NCI-H774 (cell line): ENCODE measurements at places on chromosomes 7 and 10.

- DNase-seq: no peak
Observed at GRCh38 chr7:50985096-50985495, 202.4 kb upstream of the GRB10 start.

DNA sequence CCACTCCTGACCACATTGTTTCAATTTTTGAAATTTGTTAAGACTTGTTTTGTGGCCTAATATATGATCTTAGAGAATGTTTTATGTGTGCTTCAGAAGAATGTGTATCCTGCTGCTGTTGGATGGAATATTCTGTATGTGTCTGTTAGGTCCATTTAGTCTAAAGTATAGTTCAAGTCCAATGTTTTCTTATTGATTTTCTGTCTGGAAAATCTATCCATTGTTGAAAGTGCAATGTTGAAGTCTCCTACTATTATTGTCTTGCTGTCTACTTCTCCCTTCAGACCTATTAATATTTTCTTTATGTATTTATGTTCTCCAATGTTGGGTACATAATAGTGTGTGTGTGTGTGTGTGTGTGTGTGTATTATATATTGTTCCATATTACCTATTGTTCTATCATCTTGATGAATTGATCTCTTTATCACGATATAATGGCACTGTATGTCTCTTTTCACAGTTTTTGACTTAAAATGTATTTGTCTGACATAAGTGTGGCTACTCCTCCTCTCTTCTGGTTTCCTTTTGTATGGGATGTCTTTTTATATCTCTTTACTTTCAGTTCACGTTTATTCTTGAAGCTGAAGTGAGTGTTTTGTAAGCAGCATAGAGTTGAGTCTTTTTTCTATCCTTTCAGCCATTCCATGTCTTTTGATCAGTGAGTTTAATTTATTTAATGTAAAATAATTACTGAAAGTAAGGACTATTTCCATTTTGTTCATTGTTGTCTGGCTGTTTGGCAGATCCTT, 61.3 kb downstream of the AKR1D1 start:
- DNase-seq: no peak

DNA sequence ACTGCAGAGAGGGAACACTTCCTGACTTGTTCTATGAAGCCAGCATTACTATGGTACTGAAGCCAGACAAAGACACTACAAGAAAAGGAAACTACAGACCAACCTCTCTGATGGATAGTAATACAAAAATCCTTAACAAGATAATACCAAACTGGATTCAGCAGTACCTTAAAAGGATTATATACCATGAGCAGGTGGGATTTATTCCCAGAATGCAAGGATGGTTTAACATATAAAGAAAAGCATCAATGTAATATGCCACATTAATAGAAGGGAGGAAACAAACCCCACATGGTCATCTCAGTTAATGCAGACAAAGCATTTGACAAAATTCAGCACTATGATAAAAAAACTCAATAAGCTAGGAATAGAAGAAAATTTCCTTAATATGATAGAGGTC, 47.2 kb downstream of the EBLN1 start:
- no peak for DNase-seq

GRCh38 chr7:98079891-98080648, 26.6 kb upstream of the LMTK2 start:
- peak; percentile 20 for DNase-seq

GRCh38 chr7:10483671-10484070, 490.0 kb upstream of the PHF14 start:
- no peak for DNase-seq

- no peak for DNase-seq
Observed at GRCh38 chr7:118420888-118421287, 196.4 kb downstream of the ANKRD7 start.

- no peak for DNase-seq
Observed at GRCh38 chr10:8305876-8306652, 251.6 kb downstream of the GATA3 start.

GRCh38 chr10:103983367-103983911, 16.5 kb downstream of the SLK start:
- no peak for DNase-seq

- DNase-seq: no peak
Observed at GRCh38 chr10:7373039-7373438, 37.8 kb downstream of the SFMBT2 start.

- no peak for DNase-seq
Observed at GRCh38 chr10:99809931-99810615, 27.6 kb downstream of the ABCC2 start.

GRCh38 chr10:15737656-15738055, 17.9 kb upstream of the ITGA8 start:
- DNase-seq: no peak

DNA sequence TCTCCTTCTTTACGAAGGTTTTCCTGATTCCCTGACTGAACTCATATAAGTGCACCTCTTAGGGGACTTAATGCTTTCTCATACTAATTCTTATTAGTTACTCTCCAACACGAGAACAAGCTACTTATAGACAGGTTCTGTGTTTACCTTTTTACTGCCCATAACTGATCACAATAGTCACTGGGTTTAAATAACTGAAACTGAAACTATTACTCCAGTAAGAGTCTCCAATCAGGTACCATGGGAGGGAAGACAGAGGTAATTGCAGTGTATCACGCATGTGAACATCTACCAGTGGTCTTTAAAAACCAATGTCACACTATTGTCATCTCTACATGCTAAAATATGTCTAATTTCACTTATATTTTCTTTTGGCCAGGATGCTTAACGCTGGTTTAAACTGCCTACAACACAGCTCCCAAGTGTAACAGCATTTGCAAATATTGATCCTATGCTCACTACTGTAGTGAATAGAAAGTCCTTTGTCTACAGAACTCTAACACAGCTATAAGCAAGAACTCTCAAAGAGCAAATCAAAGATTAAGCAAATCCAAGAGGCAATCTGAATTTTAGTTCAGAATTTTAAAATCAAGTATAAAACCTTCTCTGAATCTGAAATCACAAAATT, 3.6 kb downstream of the GDI2 start:
- no peak for DNase-seq

- no peak for DNase-seq
Observed at GRCh38 chr7:108557191-108557590, 12.3 kb downstream of the THAP5 start.

GRCh38 chr10:73398024-73398423, 15.8 kb downstream of the ANXA7 start:
- no peak for DNase-seq

DNA sequence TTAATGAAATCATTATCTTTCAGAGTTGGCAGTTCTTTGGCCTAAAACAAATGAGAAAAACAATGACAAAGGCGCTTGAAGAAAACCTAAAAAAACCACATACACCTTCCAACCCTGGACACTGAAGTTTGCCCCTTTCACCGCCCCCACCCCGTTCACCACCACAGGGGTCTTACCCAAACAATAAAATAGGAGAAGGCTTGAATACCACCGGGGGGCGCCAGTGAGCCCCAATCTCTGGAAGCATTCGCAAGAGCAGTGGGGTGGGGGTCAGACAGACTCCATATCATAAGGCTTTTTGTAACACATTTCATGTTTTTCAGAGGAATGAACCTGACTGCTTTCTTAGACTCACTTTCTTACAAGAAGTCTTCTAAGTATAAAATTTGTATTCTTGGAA, 163.6 kb downstream of the PIP4K2A start:
- no peak for DNase-seq

- no peak for DNase-seq
Observed at GRCh38 chr10:1242975-1243374, 186.8 kb downstream of the WDR37 start.

GRCh38 chr10:125936331-125936730, 40.0 kb downstream of the FANK1 start:
- no peak for DNase-seq

DNA sequence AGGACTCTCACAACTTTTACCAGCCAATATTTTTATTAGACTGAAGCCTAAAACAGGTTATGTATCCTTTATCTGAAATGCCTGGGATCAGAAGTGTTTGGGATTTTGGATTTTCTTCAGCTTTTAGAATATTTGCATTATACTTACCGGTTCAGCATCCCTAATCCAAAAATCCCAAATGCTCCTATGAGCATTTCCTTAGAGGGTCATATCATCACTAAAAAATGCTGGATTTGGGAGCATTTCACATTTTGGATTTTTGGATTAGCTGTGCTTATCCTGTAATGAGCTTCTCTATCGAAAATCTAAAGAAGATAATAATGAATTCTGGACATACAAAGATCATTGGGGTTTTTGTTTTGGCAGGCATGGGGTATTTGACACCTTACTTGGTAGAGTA, 53.0 kb downstream of the RALA start:
- no peak for DNase-seq

DNA sequence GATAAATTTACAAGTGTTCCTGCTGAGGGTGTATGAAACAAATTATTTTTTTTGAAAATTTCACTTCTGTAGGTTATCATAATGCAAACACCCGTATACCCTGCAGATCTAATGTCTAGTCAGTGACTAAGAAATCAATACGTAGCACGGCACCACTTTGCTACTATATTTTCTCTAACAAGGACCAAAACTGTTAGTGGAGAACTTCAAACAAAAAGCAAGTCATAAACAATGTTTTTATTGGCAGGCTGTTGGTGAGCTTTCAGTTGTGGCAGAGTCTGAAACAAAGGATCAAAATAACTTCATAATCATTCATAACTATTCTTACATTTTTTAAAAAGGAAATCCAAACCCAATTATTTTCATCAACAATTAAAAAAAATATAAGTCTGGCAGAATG, 11.8 kb downstream of the SEM1 start:
- no peak for DNase-seq

GRCh38 chr10:121667948-121668313, 69.7 kb upstream of the FGFR2 start:
- no peak for DNase-seq

GRCh38 chr7:126462405-126462804, 790.3 kb downstream of the GRM8 start:
- no peak for DNase-seq

GRCh38 chr7:666454-667292, 59.8 kb upstream of the DNAAF5 start:
- DNase-seq: no peak

DNA sequence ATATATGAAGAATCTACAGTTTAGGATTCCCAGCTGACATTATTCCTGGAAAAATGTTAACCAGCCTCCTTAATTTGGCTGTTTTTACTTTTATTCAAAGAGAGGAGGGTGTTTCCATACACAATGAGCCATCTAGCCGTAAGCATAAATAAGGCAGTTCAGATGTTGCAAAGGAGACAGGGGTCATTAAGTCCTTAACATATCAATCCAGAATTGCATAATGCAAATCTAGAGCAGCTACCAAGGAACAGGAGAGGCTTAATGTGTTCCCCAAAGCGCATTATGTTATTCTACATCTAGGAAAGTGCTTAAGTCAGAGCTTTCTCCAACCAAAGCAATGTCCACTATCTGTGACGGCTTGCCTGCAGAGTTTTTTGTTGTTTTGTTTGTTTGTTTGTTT, 32.4 kb upstream of the TCF7L2 start:
- no peak for DNase-seq

DNA sequence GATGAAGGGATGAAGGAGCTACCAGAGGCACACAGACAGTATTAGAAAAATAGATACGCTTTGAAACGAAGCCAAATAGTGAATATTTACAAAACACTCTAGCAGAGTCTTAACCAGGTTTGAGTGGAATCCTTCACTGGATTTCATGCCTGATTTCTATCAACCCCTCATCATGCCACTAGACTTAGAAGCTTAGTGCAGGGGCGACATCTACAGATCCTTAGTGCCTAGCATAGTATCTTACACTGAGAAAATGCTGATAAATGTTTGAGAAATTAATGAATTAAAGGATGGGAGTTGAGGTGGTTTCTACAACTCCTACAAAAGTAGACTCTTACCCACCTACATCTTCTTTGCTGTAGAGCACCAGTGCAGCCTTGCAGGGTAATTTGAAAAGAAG, 54.7 kb upstream of the CCNJ start:
- no peak for DNase-seq

- no peak for DNase-seq
Observed at GRCh38 chr7:134058980-134059379, 68.2 kb upstream of the LRGUK start.

- DNase-seq: peak; percentile 99
Observed at GRCh38 chr10:14837757-14838581, at the start of the genes CDNF, HSPA14 and MSANTD7. Gene CDNF (minus strand): TSS chr10:14838037. CDS start chr10:14837946, 91 bp downstream. Gene HSPA14 (plus strand): TSS chr10:14838306. CDS start chr10:14838403, 97 bp downstream. Gene MSANTD7 (plus strand): TSS chr10:14838306. CDS start chr10:14842285, 3,979 bp downstream.

DNA sequence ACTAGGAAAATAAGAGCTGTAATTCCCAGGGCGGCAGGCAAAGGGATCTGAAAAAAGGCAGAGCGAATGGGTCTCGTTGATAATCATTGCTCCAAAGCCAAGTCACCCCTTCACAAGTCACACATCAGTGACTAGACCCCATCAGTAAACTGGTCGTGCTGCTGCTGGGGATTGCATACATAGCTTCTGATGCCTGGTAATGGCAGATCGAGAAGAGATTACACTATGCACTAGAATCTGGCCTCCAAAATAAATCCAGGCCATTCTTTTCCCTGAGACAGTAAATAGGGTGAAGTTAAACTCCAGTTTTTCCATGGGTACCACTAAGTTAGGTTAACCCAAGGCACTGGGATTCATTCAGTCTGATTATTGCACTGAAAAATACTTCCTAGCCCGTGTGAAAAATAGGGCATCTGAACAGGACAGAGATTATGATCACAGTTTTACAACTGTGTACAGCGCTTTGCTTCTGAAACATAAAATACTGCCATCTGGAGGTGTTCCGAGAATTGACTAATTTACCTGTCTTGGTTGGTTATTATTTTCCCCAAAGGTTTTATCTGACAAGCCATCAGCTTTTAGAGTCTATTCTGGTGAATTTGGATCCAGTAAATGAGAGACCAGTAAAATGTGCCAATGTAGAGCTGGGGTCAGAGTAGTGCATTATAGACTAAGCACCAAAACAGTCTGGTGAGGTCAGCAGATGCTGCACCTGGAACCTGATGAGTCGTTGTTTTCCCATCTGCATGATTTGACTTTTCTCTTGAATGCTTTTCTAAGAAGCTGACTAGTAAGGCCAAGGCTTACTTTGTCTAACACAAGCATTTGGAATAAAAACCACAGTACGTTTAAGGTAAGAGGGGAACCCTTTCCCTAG, 82.9 kb upstream of the AFAP1L2 start:
- no peak for DNase-seq

DNA sequence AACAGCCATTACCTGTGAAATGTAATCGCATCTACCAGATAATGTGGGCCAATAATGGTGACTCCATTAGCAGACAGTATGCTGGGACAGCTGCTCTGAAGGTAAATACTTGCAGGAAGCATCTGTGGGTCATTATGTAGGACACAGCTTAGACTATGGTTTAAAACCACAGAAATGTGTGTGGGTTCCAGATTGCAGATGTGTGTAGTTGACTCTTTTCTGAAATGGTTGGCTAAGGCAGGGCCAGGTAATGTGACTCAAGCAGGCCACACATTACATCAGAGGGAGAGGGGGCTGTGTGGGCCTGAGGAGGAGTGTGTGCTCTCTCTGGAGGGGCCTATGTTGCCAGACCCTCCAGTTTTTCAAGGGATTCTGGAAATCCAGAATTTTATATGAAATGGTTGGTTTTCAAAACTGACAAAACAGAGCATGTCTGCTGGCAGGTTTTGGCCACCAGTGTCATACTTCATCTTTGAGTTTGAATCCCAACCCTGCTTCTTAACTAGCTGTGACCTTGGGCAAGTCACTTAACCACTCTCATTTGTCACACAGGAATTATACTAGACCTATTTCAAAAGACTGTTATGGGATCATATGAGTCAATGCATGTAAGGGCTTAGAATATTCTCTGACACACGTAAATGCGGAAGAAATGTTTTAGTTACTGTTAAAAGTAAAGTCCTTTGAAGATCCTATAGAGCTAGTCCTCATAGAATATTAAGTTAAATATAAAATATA, 64.5 kb downstream of the MCMBP start:
- DNase-seq: no peak
